ENCODE measurements at places on chromosomes 1 and 21.

DNA sequence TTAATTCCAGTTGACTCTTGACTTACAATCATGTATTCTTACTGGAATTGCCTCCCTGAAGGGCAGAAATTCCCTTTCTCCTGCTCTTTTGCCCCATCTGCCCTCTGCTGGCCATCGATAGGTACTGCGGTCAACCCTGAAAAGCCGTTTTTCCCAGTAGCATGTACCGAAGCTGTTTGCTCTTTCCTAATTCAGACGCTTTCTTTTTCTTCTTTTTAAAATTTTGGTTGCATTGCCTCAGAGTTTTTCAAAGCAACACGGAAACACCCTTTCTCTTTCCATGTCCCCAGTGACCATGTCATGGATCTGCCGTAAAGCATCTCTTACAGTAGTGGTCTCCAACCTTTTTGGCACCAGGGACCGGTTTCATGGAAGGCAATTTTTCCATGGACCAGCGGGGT is 164.2 kb upstream of the C1orf21 start:
- DNase-seq, result no peak

GRCh38 chr1:102833151-102833550 is 275.2 kb downstream of the COL11A1 start:
- no peak for DNase-seq

DNA sequence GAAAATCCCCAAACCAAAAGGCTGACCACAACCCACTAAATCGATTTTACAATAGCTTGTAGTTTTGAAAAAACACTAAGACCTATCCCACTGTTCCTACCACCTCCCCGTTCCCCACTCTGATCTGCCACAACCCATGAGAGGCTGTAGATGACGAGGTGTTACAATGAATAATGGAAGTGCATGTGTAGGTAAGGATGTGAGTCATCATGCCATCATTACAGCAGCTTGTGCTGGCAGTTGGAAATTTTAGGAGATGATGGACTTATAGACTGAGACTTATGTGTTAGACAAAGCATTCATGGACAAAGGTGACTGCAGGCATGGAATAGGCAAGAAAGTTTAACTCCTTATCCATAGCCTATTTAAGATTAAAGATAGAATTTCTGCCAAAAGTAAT is 184.7 kb upstream of the CACYBP start:
- DNase-seq, result no peak

- DNase-seq, result no peak
Measured at GRCh38 chr1:38605063-38605462, 254.5 kb downstream of the RRAGC start.

DNA sequence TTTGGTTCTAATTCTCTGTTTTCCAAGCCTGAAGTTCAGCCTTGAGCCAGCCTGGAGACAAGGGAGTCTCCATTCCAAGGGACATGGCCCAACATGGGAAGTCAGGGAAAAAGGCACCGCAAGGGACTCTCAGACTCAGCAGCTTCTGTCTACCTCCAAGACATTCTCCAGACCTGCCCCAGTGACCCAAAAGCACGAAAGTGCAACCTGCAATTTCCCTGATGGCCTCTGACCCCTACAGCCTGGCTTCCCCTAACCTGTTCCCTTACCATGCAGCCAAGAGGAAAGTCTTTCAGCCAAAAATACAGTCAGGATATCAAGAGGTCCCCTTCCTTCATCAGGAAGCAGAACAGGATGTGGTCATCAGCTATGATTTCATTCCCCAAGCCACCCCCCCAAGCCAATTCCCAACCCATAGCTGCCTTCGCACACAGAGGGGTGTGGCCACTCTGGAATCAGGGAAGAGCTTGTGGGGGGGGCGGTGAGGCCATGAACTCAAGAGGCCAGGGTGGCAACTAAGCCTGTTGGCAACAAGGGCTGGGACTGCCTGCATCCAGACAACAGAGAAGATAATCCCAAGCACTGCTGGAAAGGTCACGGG is 59.2 kb downstream of the TIAM1 start:
- no peak for DNase-seq

DNA sequence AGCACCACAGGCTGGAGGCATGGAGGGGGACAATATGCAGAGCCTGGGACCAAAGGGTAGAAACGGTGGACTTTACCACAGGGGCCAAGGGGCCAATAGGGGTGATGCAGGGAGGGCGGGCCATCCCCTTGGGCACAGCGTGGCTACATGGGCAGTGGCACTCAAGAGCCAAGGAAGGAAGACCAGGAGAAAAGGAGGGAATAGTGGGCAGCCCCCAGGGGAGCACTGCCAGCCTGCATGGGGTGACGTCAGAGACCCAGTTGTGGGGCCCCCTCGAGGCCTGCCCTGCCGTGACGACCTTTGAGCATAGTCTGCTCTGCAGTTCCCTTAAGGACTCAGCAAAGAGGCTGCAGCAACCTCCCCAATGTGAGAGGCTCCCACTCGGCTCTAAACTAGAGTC is 95.5 kb upstream of the TMPRSS2 start:
- DNase-seq, result no peak

DNA sequence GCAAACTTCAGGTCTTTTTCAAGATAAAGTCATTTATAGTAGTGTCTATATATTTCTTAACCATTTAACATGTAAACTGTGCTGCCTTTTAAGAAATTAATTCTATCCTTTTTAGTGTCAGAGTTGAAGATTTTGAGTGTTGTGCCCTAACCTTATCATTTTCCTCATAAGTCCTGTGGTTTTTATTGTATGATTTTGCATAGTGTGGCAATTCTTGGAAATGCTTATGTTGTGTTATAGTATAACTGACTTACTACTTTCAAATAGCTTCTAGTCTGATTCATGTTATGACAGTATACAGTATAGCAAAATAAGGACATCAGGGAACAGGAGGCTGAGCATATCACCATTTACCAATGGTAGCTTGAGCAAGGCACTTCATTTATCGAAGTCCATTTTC is 99.1 kb downstream of the PTBP2 start:
- no peak for DNase-seq

DNA sequence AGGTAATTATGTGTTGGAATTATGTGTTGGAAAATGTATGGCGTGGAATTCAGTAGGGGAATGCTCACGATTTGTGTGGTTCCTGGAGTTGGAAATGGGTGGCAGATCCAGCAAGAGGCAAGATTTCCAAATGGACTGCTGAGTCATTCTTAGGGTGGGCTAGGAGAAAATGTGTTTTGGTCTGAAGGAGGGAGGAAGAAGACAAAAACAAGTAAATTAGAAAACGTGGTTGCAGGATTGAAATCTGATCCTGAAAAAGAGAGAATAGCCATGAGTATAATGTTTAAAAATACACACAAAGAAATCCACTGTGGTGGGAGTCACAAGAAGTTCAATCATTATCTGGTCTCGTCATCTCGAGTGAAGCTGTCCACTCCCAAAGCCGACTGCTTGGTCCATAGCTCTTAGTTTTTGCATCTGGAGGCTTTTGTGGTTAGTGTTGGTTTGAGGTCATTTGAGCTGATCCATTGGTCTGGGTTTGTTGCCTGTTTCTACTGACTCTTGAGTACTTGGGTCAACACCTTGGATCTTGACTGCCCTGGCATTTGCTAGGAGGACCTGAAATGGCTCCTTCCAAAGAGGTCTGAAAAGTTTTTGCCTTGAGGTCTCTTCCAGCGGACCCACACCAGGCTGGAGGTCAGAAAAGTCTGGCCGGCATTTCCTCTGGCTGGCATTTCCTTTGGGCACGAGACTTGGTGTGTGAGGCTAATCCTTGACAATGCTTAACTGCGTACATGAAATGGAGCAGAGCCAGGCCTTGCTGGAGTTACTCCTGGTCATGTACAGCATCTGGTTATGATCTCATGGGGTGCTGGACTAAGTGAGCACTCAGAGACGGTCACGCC is 9.2 kb downstream of the MX2 start:
- no peak for DNase-seq

GRCh38 chr1:56439610-56440264 is 139.6 kb downstream of the PLPP3 start:
- no peak for DNase-seq

Data from fibroblast of skin of left biceps (primary cell).